Immature natural killer cell (primary cell): ENCODE measurements at places on chromosomes 2 and 18. TPM values are rescaled to one million over a fixed set of nuclear protein-coding genes. Genes with fewer than 3 reads are reported as not detected.

The DPYSL5 gene
- not detected for polyA plus RNA-seq

The LHCGR gene
- polyA plus RNA-seq, result not detected

The GYPC gene
- polyA plus RNA-seq, result 231 TPM

The POTEC gene
- not detected for polyA plus RNA-seq

The PNO1 gene
- polyA plus RNA-seq, result 15.5 TPM

The RELCH gene
- 6.2 TPM for polyA plus RNA-seq
